ENCODE measurements at places on chromosomes 7 and 10.
A peak's percentile ranks its signal among the peaks of the same experiment; 100 is the strongest.

GRCh38 chr7:1041551-1042491, 2.5 kb upstream of the GPR146 start:
- DNase-seq = peak; percentile 57

- no peak for DNase-seq
Measured at GRCh38 chr10:78849115-78849514, 219.7 kb upstream of the ZMIZ1 start.

DNA sequence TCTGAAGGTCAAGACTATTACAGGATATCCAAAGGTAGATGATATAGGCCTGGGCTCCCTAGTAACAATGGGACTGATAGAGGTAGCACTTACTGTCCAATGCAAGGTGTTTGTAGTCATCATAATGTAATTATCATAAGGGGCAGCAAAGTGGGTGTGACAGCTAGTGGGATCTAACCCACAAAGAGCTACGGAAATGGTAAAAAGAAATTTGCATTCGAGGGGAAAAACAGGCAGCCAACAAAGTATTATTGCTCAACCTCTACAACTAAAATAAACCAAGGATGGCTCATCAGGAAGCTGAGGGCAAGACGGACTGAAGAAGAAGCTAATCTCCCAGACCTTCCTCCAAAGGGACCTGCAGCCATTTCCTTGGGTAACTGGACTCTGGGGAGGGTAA, 211.0 kb downstream of the WDR11 start:
- DNase-seq = no peak

DNA sequence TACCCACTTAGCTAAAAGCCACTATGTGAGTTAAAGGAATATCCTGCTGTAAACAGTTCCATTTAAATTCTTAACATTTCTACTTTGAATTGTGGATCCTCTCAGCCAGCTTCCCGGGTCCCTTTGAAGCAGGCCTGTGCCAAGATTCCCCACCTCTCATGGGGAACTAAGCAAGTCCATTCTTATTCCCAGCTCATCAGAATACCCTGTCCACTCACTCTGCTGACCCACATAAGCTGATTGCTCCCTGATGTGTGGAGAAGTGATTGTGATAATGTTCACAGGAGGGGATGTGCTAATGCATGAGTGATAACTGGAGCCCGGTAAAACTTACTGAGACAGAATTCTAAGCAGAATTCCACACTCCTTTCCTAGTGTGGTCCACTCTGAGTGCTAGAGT, 709.7 kb downstream of the CNTNAP2 start:
- DNase-seq = no peak

DNA sequence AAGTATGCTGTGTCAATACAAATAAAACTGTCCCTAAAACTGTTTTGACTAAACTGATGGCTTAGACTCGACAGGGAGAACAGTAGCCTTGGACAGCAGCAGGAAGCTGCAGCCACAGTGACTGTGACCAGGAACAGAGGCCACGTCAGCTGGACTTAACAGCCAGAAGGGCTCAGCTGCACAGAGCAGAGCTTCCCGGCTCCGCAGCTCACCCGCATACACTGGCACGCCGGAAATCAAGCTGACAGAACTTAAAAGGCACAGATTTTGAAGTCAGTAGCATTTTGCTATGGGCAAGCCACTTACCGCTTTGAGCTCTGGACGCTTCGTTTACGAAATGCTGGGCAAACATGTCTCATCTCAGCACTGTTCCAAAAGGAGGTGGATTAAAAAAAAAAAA, 769.7 kb upstream of the AUTS2 start:
- DNase-seq = no peak

- no peak for DNase-seq
Measured at GRCh38 chr7:106590209-106590816, 70.6 kb downstream of the CCDC71L start.

DNA sequence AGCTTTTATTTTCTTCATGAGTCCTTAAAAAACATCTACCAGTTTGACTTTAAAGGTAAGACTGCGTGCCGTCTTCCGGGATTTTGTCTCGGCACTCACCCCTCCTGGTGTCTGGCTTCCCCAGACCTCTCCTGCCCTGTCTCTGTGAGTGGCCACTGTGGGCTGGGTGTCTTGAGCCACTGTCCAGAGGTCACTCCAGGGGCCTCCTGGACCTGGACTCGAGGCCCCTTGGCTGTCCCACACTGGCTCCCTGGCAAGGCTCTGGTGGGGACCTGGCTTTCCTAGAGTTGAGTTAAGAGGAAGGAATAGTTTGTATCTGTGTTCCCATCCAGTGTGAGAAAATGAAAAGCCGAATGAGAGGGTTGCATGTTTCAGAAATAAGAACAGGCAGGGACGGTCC, 95.5 kb downstream of the NKX6-2 start:
- DNase-seq = no peak

DNA sequence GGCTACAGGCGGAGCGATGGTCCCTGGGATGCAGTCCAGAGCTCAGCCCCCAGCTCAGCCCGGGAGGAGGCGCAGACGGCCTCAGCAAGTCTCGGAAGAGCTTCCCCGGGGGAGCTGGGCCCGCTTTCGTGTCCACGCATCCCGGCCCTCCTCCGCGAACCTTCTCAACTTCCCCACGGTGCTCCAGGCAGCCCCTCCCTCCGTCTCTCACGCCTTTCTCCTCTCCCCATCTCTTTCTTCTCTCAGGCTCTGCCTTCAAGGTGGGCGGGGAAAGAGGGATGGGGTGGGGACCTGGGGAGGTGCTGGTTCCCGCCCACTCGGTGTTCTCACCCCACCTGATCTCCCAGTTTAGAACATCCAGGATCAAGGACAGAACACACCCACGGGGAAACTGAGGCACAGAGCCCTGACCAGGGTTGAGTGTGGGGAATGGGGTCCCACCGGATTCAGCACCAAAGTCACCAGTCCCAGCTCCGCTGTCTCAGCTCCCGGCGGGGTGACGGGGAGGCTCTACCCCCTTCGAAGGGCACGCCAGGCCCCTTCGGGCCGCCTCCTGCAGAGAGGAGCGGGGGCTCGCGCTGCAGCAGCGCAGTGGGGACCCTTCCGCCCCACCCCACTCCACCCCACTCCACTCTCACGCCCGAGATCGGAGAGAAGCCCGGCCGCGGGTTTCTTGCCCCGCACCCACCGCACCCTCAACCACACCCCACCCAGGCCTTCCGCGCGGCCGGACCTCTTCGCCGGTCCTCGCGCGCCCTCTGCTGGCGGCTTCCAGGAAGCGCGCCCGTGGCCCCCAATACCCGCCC, 18.2 kb downstream of the POLL start:
- DNase-seq = peak; percentile 91

DNA sequence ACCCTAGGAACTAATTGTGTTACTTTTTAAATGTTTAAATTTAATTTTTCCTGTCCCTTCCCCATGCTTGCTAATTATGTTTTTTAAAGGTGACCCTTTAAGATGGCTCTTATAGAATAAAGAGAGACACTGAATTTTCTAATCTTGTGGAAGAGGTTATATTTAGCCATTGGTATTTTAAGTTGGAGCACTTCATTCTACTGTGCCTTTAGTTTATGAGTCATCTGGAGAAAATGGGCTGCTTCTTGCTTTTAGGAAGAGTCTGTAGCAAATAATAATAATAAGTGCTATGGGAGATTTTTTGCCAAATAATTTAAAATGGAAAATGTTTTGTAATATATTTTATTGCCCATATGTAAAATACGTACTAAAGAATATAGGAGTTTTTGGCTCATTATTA, 139.7 kb downstream of the ADK start:
- DNase-seq = no peak

GRCh38 chr10:34134602-34135001, 680.5 kb downstream of the PARD3 start:
- DNase-seq = no peak

GRCh38 chr10:101941871-101942270, 98.3 kb upstream of the KCNIP2 start:
- DNase-seq = no peak
